ENCODE measurements at places on chromosomes 16 and 17.
A peak's percentile ranks its signal among the peaks of the same experiment; 100 is the strongest.

DNA sequence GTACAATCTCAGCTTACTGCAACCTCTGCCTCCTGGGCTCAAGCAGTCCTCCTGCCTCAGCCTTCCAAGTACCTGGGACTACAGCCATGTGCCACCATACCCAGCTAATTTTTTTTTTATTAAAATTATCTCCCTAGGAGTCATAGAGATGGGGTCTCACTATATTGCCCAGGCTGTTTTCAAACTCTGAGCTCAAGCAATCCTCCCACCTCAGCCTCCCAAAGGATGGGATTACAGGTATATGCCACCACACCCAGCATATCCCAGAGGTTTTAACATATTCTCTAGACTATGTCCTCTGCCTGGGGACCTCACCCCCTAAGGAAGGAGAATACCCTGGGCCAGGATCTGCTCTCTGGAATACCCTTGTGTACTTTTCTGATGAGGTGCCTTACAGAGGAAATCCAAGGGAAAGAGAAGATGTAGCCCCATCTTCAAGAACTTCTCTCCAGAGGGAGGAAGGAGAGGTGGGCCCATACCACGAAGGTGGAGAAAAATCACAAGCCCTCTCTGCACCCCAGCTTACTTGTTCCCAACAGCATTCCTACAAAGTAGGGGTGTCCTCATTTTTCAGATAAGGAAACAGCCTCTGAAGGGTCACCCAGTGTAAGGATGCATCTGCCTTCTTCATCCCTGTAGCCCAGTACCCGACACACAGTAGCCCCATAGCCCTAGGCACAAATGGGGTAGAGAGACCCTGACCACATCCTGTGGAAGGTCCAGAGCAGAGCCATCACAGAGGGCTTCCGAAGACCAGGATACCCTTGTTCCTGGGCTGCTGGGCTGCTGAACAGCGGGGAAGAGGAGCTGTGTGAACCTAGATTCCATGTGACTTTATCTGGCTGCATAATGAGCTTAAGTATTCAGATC is 151.6 kb downstream of the SOCS1 start:
- no peak for DNase-seq

DNA sequence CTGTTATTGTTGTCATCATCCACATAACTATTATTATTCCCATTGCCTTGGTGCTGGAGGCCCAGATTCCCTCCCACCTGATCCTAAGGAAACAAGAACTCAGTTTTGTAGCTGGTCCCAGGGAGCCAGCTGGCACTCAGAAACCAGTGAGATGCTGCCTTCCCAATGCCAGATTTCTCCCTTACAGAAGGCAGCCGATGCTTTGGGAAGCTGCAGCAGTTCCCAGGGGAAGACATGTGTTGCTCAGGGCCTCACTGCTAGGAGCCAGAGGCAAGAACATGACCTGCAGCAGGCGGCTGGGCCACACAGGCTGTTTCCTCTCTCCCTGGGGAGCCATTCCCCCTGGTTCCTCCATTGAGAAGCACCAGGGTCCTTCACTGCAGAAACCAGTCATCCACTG is 59.9 kb upstream of the GRIN2A start:
- DNase-seq: no peak

DNA sequence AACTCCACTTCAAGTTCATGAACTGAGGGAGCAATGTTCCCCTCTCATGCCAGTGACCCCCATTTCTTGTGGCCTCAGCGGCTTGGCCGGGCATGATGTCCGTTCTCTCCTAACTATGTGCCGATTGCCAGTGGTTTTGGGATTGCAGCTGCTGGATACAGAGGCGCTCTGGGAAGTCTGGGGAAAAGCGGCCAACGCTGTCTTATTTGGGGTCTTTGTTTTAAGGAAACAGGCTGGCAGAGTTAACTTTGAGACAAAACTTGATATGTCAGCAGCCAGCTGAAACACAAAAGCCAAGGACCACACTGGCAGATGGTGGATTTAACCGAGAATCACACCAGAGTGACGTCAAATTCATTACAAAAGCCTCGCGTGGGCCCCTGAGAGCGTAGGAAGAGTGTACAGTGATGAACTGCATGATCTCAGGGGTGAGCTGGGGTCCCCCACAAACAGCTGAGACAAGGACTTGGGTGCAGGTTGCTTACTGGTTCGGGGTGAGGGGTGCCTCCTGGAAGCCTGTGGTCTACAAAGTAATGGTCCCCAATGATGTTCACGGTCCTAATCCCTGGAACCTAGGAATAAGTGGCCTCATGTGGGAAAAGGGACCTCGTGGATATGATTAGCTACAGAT is 180.4 kb downstream of the IRF8 start:
- no peak for DNase-seq

DNA sequence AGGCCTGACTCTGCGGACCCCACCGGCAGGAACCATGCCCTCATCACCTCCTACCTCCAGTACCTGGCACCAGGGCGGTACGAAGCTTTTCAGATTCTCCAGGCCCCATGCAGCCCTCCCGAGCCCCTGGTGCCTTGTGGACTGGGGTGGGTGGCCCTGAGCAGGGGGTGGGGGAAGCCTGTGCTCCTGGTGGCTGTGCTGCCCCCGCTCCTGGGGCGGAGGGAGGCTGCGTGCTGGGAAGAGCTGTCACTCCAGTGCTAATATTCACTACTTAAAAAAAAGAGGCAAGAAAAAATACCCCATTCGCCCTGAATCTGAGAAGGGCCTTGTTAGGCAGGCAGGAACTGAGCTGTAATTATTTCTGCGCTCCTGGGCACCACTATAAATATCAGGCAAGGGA is 111.8 kb downstream of the ENGASE start:
- no peak for DNase-seq

DNA sequence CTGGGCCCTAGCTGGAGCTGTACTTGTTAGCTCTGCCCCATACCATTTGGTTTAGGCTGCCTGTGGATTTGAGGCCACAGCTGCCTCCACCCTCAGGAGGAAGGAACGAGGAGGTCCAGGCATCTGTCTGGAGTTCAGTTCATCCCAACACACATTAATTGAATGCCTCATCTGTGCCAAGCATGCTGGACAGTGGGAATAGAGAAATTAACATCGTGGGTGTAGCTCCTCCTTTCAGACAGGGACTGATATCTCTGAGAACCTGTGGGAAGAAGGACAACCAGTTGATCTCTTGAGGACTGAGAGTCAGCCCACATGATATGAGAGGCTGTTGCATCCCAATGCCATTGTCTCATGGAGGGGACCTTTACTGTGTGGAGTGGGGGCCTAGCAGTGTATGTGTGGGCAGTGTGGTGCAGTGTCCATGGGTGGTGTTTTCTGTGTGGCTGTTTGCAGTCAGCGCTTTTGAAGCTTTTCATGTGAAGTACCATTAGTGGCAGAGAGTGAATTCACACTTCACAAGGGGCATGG is 29.4 kb upstream of the DDX52 start:
- no peak for DNase-seq

DNA sequence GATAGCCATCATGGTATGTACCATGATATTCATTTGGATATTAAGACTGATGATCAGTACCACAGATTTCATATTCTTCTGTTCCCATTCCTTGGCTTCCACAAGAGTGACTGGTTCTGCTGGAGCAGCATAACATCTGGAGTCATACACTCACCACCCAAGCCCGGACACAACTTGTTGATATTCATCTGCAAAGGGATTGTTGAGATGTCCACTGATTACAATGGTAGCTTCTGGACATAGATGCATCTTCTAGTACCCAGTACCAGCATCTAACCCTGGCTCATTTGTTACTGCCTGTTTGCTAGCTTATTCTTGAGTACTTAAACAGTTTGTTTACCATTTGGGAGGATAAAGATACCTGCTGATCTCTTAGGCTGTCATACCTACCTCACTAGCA is 235.7 kb upstream of the AXIN2 start:
- no peak for DNase-seq

GRCh38 chr16:27450196-27450549 is 48.2 kb downstream of the IL21R start:
- DNase-seq: no peak

- DNase-seq: no peak
Measured at GRCh38 chr16:68767581-68767980, 30.5 kb downstream of the CDH1 start.

GRCh38 chr16:85869206-85869605 is 29.8 kb upstream of the IRF8 start:
- DNase-seq: no peak

- DNase-seq: no peak
Measured at GRCh38 chr17:81251709-81252301, 12.7 kb downstream of the NDUFAF8 start.

DNA sequence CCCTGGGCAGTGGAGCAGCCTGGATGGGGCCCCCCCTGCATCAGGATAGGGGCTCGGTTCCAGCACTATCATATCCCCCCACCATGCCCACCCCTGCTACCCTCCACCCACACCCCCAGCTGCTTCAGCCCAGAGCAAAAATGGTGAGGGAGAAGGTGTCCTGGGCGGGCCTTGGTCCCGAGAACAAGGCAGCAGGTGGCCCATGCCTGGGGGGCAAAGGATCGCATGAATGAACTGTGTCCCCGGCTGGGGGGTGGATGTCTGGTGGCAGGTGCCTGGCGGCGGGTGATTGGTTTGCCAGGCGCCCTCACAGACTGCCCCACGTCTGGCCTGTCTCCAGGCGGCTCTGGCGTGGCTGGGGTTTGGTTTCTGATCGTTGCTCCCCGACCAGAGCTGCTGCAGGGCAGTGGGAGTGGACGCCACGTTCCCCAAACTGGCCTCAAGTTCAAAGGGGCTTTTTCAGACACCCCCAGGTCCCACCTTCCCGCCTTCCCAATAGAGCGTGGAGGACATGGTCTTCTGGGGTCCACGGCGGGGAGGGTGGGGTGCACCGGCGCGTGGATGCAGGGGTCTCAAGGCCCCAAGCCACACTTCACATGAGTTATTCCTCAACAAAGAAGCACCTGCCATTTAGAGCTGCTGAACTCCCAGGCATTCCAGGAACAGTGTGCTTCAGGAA is 12.6 kb downstream of the UTS2R start:
- no peak for DNase-seq

DNA sequence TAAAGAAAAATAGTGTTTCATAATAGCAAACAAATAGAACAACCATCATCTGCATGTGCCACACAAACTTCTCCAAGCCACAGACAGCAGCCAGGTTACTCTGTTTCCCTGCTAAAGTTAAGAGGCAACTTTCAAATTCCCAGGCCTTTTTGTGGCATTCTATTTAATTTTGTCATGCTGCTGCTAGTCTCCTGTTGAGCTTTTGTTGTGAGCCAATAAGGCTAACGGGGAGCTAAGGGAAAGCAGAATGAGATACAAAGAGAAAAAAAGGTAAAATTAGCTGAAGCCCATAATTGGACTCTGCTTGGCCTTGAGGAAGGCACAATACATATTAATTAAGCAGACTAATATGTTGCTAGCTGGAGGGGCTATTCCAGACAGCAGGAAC is 74.7 kb upstream of the GNAO1 start:
- DNase-seq: no peak

- DNase-seq: no peak
Measured at GRCh38 chr16:87927195-87927562, 9.2 kb downstream of the CA5A start.

DNA sequence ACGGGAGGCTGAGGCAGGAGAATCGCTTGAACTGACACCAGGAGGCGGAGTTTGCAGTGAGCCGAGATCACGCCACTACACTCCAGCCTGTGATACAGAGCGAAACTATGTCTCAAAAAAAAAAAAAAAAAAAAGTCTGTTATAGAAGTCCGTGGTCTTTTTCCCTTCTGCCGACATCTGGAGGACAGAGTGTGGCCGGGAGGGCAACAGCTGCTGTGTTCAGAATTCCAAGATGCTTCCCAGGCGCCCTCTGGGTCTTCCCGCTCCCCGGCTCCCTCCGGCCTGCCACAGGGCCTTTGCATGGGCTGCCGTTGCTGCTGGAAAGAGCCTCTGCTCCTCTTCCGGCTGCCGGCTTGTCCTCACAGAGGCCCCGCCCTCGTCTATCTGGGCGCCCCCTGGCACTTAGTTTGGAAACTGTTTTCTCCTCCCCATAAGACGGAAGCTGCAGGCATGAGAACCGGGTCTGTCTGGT is 2.4 kb upstream of the CACNA1H start:
- DNase-seq: peak; percentile 39

GRCh38 chr16:68972720-68973119 is 129.4 kb downstream of the TANGO6 start:
- no peak for DNase-seq

DNA sequence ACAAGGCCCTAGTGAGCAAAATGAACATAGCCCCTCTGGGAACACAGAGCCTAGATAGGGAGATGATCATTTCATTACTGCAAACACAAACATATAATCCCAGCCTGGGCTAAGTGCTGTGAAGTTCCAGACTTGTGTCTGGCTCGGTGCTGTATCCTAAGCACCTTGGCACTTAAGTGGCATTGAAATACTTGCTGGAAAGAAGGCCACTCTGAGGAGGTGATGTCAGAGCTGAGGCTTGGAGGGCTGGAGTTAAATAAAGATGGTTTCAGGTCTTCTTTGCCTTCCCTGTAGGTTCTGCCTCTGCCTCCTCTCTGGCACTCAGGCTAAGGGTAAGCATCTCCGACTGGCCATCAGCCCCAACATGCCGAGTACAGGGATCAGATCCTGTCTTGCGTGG is 2.4 kb upstream of the CACNA1G start:
- DNase-seq: no peak

DNA sequence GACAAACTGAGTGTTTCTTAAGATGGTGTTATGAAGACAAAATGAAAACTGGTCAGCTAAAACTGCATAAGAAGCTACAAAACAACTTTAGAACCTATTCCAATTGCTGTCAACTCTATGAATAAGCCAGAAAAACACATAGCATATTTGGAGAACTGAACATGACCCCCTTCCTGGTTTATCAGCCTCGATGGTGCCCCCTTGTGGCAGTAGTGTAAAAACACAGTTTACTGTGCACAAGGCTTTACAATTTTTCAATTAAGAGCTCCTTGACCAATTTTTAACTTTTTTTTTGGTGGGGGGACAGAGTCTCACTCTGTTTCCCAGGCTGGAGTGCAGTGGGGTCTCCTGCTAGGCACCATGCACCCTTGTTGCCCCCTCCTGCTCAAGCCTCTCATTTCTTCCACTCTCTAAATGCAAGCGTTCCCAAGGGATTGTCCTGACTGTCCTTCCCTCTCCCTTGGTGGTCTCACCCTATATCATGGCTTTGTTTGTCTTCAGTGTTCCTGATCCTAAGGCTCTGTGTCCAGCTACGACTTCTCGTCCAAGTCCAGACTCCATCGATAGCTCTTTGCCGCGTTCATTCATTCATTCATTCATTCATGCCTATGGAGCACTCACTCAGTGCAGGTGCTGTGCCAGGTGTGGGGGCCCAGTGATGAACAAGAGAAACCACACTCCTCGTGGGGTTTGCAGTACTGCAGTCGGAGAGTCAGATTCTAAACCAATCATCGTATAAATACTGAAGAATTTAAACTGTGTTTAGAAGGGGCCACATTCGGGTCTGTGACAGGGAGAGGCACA is 7.5 kb downstream of the EIF1 start:
- peak; percentile 84 for DNase-seq
